ENCODE measurements at places on chromosomes 11 and 22.

- DNase-seq = no peak
Measured at GRCh38 chr11:45593992-45594391, 71.4 kb downstream of the CHST1 start.

- DNase-seq = no peak
Measured at GRCh38 chr11:111352231-111352746, 26.8 kb downstream of the POU2AF1 start.

DNA sequence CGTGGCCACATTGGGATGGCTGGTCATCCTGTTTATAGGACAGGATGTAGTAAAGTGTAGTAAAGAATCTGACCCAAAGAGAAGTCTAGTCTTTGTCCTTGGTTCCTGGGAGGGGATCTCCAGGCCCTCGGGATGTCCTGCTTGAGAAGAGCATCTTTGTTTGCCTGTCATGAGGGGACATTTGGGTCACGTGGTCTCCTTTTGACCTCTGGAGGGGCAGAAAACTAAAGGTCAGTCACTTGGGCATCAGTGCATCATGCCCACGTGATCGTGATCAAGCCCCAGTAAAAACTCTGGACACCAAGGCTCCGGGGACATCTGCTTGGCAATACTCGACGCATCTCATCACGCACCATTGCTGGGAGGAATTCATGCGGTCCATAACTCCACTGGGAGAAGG is 9.1 kb downstream of the SMIM38 start:
- no peak for DNase-seq

DNA sequence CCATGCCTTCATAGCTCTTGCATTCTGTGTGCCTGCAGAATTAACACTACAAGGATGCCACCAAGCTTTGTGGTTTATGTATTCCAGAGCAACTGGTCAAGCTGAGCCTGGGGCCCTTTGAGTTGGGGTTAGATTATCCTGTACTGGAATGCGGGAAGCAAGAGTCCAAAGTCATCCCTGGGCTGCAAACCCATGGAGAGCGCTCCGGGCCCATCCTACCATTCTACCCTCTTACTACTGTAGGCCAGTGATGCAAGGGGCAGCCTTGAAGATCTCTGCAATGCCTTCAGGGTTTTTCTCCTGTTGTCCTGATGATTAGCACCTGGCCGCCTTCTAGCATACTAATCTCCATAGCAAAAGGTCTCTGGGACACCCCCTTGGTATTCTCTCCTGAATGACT is 51.3 kb downstream of the TUG1 start:
- no peak for DNase-seq

- DNase-seq = no peak
Measured at GRCh38 chr22:25143156-25144076, 56.2 kb upstream of the CRYBB3 start.

DNA sequence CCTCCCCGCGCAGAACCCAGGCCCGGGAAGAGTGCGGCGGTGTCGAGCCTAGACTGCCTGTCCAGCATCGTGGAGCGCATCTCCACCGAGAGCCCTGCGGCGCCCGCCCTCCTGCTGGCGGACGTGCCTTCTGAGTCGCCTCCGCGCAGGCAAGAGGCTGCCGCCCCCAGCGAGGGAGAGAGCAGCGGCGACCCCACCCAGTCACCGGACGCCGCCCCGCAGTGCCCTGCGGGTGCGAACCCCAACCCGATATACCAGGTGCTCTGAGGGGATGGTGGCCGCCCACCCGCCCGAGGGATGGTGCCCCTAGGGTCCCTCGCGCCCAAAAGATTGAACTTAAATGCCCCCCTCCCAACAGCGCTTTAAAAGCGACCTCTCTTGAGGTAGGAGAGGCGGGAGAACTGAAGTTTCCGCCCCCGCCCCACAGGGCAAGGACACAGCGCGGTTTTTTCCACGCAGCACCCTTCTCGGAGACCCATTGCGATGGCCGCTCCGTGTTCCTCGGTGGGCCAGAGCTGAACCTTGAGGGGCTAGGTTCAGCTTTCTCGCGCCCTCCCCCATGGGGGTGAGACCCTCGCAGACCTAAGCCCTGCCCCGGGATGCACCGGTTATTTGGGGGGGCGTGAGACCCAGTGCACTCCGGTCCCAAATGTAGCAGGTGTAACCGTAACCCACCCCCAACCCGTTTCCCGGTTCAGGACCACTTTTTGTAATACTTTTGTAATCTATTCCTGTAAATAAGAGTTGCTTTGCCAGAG is 2.0 kb downstream of the MYOD1 start:
- DNase-seq = no peak

GRCh38 chr11:12723421-12724300 is 49.4 kb downstream of the TEAD1 start:
- no peak for DNase-seq

DNA sequence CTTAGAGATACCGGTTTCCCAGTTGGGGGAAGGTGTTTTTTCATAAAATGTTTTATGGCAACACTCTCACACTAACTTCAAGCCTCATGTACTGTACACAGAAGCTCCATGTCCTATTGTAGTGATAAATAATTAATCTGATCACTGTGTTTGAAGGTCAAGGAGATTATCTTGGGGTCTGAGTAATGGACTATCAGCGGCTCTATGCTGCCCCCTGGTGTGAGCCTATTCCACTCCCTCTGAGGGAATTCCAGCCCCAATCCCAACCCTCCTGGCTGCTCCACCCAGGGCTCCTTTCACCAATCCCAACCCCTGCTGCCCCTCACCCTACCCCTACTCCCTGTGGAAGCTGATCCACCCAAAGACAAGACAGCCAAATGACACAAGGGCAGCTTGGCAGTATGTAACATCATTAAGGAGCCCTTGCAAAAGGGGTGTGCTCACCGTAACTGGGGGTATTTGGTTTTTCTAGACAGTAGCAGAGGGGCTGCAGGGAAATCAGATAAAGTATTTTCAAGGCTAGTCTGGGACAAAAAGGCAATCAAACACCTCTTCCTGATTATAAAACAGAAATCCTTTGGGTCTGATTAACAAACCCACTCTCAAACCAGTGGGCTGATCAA is 22.3 kb downstream of the HPS4 start:
- peak; percentile 82 for DNase-seq

- no peak for DNase-seq
Measured at GRCh38 chr11:119919656-119920055, 190.7 kb upstream of the NECTIN1 start.

GRCh38 chr11:119885861-119886567 is 157.0 kb upstream of the NECTIN1 start:
- no peak for DNase-seq

GRCh38 chr11:33329705-33330329 is 72.6 kb downstream of the HIPK3 start:
- DNase-seq = peak; percentile 60
